Mesothelial cell of epicardium (in vitro differentiated cells): ENCODE measurements at places on chromosomes 13 and 19. TPM values are rescaled to one million over a fixed set of nuclear protein-coding genes. Genes with fewer than 3 reads are reported as not detected.

CEACAM7 gene
- not detected in 3 replicates for total RNA-seq

CRYL1 gene
- total RNA-seq: 26.9 to 29.7 TPM (median 29.4 TPM) in 3 replicates

PLK5 gene
- 0.38 to 0.51 TPM (median 0.38 TPM) in 3 replicates for total RNA-seq

DNA sequence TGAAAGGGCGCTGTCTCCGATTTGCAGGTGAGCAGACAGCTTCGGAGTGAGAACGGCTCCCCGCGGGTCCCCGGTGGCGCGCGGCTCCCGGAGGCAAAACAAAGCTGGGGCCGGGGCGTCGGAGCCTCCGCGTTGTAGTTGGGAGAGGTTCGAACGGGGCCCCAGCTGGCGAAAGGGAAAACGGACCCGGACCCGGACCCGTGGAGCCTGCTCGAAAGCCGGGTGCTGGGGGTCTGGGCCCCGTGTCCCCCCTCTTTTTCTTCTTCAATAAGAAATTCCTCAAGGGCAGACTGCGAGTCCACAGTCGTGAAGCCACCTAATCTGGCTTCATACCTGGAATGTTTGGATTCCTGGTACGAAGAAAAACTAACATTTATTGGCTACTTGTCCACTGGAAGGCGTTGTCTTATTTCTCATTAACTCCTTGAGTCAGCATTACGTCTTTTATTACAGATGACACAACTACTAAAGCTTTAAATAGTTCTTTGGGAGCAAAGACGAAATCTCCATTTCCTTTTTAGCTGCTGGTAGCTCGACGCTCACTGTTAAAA lies 632 bp upstream of the MTIF3 start:
- peak overlapping the region; percentile 97 for H3K27ac ChIP-seq
- peaks cover 33% of the 10 kb centered on the region for H3K4me1 ChIP-seq
- peaks cover 20% of the 10 kb centered on the region for H3K27me3 ChIP-seq
- H3K4me3 ChIP-seq: peak overlapping the region; percentile 86
- no peaks in the 10 kb centered on the region for H3K36me3 ChIP-seq
- DNase-seq: peak; percentile 67

TEAD2 gene
- 168 to 170 TPM (median 169 TPM) in 3 replicates for total RNA-seq

ETV2 gene
- total RNA-seq: 1.4 to 2.1 TPM (median 1.5 TPM) in 3 replicates

- peak overlapping the region; percentile 35 for H3K4me3 ChIP-seq
- peaks cover 89% of the 10 kb centered on the region for H3K4me1 ChIP-seq
- DNase-seq: no peak
- H3K36me3 ChIP-seq: peaks cover 2% of the 10 kb centered on the region
- peak overlapping the region; percentile 78 for H3K27ac ChIP-seq
These were observed 13.3 kb downstream of the EFNB2 start for GRCh38 chr13:106522112-106522705.
